ENCODE measurements at places on chromosomes 7 and 10.
A peak's percentile ranks its signal among the peaks of the same experiment; 100 is the strongest.

DNA sequence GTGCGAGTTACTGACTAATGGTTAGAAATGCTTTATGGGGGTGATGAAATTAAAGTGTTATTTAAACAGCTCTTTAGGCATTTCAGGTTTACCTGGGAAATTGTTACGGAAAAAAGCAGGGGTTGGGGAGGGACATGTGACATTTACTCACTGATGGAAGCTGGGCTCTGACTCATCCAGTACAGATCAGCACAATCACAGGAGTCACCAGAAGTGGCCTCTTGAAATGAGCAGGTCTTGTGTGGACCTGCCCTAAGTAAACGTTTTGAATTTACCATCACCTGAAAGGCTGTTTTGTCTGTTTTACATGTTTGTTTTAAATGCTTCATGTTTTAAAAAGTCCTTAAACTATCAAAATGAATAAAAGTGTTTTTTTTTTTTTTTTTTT is 2.3 kb downstream of the GLRX3 start:
- DNase-seq = no peak

- DNase-seq = no peak
Measured at GRCh38 chr7:116316838-116317628, 106.7 kb downstream of the TES start.

- DNase-seq = no peak
Measured at GRCh38 chr10:124721330-124722045, 22.7 kb downstream of the FAM53B start.

DNA sequence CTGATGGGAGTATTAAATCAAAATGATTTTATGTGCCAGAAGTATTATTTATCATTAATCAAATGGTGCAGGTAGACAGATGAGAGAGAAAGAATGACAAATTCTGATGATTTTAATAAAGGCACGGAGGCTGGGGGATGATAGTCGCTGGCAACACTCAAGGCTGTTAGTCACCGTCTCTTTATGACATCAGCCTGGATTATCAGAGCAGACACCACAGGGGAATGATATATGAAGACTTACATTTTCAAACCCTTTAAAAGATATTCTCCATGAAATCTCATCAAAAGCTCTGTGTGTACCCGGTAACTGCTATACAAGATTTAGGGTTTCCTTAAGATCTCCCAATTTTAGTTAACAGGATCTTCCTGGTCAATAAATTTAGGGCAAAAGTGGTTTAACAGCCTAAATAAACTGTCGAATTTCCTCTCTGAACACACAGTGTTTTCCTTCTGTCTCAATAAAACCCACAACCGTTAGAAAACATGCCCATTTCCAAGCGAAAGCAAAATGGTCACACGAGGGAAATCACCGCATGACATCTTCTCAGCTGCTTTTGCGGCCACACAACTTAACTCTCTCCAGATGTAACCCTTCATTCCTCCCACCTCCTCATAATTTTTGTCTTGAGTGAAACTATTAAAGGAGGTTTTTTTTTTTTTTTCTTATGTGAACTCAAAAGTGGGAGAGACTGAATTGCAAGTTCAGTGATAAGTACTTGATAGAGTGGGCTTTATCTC is 133.2 kb upstream of the FAM171A1 start:
- DNase-seq = no peak

GRCh38 chr10:29355411-29355991 is 66.6 kb downstream of the LYZL1 start:
- DNase-seq = no peak

GRCh38 chr10:62919776-62920175 is 103.6 kb upstream of the EGR2 start:
- DNase-seq = no peak

DNA sequence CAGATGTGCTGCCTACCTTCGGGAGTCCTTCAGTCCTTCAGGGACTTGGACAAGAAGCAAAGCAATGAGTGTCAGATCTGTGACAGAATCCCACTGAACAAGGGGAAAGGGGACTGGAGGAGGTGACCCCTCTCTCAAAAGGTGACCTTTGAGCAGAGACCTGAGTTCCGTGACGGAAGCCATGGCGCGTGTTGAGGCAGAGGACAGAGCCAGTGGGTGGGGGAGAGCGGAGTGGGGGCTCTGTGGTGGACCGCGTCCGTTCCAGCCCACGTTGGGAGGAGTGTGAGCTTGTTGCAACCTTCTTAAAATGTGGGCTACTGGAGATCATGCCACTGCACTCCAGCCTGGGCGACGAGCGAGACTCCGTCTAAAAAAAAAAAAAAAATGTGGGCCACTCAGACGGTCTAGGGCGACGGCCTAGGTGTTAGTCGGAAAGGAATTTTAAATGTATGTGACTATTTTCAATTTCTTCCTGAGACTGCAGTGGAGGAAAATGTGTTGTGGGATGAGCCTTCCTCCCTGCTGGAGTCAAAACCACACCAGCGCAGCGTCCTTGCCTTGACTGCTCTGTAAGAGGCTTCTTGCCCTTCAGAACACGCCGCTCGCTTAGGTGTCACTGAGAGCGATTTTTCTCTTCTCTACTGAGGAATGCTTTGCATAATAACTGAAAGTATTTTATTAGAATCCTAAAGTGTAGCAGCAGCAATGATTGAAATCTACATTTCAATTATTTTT is 272.7 kb downstream of the CELF2 start:
- no peak for DNase-seq

- DNase-seq = no peak
Measured at GRCh38 chr10:67697724-67698131, 1.7 kb upstream of the CTNNA3 start.

DNA sequence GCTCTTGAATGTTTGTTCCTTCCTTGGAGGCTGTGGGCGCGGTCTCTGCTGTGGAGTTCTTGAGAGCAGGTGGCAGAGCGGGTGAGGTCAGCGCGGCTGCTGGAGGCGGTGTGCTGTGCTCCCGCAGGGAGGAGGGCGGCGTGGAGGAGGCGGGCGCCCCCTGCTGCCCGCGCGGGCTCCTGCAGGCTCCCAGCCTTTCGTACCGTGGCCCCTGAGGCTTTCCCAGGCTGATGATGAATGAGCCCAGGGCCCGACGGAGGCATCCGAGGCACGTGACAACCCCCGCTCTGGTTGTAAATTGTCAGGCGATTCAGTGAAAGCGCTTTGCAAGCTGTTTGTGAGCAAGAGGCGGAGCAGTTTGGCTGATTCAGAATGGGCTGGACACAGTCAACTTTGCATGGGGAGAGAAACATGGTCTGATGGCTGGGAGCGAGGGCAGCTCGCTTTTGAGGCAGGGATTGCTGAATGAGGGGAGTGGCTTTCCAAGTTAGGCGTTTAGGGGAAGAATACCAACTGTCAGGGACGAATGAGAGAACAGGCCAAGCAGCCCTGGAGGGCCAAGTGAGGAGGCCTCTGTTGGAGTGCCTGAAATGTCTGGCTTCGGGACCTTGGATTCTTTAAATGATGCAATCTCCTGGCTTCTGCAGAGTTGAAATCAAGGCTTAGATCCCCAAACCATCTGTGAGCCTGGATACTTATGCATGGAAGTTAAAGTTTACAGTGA is 46.6 kb downstream of the CDHR3 start:
- peak; percentile 64 for DNase-seq

- DNase-seq = no peak
Measured at GRCh38 chr10:104339469-104340110, 1.3 kb upstream of the ITPRIP start.

- DNase-seq = no peak
Measured at GRCh38 chr7:33592718-33593117, 312.6 kb upstream of the BMPER start.

GRCh38 chr10:75569506-75569905 is 138.1 kb downstream of the LRMDA start:
- DNase-seq = no peak

DNA sequence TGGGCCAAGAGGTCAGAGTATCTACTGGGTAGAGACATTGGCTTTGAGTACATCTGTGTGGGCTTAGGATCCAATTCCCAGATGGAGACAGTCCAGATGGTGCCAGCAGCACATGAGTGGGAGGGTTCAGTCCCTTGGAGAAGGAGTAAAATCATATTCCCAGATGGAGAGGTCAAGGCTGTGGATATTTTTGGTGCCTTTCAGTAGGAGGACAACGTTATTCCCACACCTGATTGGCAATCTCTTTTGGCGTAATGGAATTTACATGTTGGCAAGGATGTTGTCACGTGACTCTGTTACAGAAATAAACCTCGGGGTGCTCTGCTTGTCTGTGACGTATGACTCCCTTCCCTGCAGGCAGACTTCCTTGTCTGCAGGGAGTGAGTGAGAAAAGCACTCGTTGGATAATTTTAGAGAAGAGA is 27.6 kb downstream of the NPS start:
- DNase-seq = no peak

GRCh38 chr7:104848138-104848990 is 165.6 kb upstream of the KMT2E start:
- peak; percentile 15 for DNase-seq

DNA sequence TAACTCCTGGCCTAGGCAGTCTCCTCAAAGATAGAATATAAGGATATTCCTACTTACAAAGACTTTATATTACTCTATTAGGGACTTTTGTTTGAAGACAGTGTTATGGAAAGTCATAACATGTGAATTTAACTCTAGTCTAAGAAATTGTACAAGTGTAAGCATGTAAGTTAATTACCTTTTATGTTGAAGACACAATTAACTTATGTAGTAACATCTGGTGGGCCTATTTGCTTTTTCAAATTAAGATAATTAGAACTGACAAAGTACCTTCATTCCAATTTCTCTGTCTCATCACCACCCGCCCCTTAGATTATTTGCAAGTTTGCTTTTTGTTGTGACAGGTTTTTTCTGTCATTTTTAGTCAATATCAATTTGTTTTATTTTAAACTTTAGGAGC is 126.0 kb upstream of the THSD7A start:
- no peak for DNase-seq

- no peak for DNase-seq
Measured at GRCh38 chr7:12488341-12488740, 82.2 kb upstream of the SCIN start.

All from activated T-helper 1 cell treated with anti-CD3 and anti-CD28 coated beads, Interleukin-2, amount 50 U/mL, for 16 hours (primary cell).